ENCODE measurements at places on chromosomes 1 and 21.

DNA sequence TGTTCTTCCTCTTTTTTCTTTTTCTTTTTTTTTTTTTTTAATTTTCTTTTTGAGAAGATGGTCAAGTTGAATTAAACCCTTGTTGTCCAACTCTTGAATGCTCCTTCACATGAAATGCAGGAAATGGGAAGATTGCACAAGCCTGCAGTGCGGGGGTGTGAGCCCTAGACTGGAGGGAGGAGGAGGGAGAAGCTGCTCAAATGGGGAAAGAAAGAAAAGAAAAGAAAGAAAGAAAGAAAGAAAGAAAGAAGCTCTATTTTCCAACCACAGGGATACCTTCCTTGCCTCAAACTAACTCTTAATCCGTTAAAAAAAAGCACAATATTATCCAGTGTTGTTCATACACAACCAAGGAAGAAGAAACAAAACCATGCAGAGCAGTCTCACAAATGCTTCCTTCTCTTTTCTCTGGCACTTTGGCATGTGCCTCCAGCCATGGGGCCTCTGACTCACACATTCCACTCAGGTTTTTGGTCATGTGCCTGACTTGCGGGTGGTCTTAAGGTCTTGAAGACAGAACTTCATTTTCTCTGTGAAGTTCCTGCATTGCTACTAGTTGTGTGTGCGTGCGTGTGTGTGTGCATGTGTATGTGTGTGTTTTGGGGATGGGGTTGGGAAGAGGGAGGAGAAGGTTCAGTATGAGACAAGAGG is 276.1 kb downstream of the RPS6KC1 start:
- no peaks in the 10 kb centered on the region for H3K36me3 ChIP-seq
- no peak overlapping the region for H3K4me3 ChIP-seq
- DNase-seq, result peak; percentile 20
- H3K27ac ChIP-seq, result no peak overlapping the region
- H3K4me1 ChIP-seq, result no peaks in the 10 kb centered on the region

DNA sequence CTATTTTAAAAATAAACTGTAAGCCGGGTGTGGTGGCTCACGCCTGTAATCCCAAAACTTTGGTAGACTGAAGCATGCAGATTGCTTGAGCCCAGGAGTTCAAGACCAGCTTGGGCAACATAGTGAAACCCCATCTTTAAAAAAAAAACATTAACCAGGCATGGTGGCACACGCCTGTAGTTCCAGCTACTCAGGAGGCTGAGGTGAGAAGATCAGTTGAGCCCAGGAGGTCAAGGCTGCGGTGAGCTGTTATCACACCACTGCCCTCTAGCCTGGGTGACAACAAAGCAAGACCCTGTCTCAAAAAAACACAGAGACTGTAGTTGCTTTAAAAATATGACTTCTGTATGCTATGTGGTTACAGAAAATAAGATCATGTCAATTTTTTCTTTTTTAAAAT is 24.3 kb upstream of the LSS start:
- no peak overlapping the region for H3K4me3 ChIP-seq
- no peak for DNase-seq
- no peak overlapping the region for H3K27ac ChIP-seq
- peaks cover 57% of the 10 kb centered on the region for H3K36me3 ChIP-seq
- no peaks in the 10 kb centered on the region for H3K27me3 ChIP-seq

- no peaks in the 10 kb centered on the region for H3K36me3 ChIP-seq
- no peak overlapping the region for H3K4me3 ChIP-seq
- no peak overlapping the region for H3K27ac ChIP-seq
- no peaks in the 10 kb centered on the region for H3K4me1 ChIP-seq
- no peaks in the 10 kb centered on the region for H3K27me3 ChIP-seq
Observed at GRCh38 chr1:63691701-63692425, 82.0 kb upstream of the ROR1 start.

GRCh38 chr1:50796272-50796671 is 163.8 kb downstream of the FAF1 start:
- H3K27ac ChIP-seq, result no peak overlapping the region
- DNase-seq, result no peak
- no peak overlapping the region for H3K4me3 ChIP-seq
- H3K4me1 ChIP-seq, result no peaks in the 10 kb centered on the region

DNA sequence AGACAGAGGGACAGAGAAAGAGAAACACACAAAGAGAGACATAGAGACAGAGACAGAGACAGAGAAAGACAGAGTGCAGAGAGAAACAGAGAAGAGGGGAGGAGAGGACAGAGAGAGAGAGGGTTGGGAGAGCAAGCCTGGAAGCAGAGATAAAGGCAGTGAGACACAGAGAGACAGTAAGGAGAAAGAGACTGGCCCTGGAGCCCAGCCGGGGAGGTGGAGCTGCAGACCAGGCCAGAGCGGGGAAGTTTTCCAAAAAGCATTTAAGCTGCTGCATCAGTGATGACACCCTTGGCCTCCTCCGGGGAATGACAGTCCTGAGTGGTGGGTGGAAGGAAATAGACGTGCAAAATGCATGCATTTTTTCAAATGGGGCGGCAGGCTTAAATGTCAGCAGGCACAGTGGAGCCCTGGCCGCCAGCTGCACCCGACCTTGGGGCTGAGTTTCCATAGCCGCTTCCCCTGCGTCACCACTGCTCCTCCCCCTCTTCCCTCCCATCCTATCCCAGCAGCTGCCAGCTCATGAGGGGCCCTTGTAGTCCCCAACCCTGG is 95.4 kb upstream of the KLHDC7A start:
- no peaks in the 10 kb centered on the region for H3K4me1 ChIP-seq
- no peak overlapping the region for H3K27ac ChIP-seq
- DNase-seq, result peak; percentile 95
- H3K27me3 ChIP-seq, result peaks cover 3% of the 10 kb centered on the region

GRCh38 chr1:20719261-20719660 is 1.5 kb upstream of the KIF17 start:
- H3K4me3 ChIP-seq, result no peak overlapping the region
- no peak for DNase-seq
- no peaks in the 10 kb centered on the region for H3K4me1 ChIP-seq
- H3K36me3 ChIP-seq, result no peaks in the 10 kb centered on the region

GRCh38 chr1:22186311-22186710 is 43.4 kb upstream of the WNT4 start:
- no peaks in the 10 kb centered on the region for H3K27me3 ChIP-seq
- no peak overlapping the region for H3K4me3 ChIP-seq
- no peak overlapping the region for H3K27ac ChIP-seq
- no peaks in the 10 kb centered on the region for H3K4me1 ChIP-seq

Measured in lung (tissue), 17 donors.